ENCODE measurements at places on chromosomes 13 and 19.

GRCh38 chr19:18156841-18157464, 4.0 kb downstream of the PIK3R2 start:
- DNase-seq, result no peak

- no peak for DNase-seq
Measured at GRCh38 chr13:20294497-20294896, 62.4 kb upstream of the GJB6 start.

GRCh38 chr13:107730813-107731212, 484.5 kb downstream of the LIG4 start:
- DNase-seq, result no peak

- DNase-seq, result no peak
Measured at GRCh38 chr13:95279016-95279415, 22.2 kb downstream of the ABCC4 start.

DNA sequence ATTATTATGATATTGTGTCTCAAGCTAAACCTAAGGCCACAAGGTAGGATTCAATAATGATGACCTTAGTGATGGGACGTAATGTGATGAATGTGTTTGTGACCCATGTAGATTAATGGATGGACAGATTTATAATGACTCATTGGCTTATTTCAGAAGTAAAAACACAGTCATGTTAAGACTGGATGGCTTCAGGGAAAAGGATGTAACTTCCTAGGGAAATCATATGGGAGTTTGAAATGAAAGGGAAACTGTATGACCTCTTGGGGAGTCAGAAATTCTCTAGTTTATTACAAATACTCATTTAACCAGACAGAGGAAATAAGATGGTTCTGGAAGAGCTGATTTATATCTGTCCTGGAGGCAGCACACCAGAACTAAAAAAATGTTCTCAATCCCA, 2.9 kb downstream of the EDNRB start:
- no peak for DNase-seq

- no peak for DNase-seq
Measured at GRCh38 chr19:38386971-38387549, 774 bp downstream of the GGN start.

DNA sequence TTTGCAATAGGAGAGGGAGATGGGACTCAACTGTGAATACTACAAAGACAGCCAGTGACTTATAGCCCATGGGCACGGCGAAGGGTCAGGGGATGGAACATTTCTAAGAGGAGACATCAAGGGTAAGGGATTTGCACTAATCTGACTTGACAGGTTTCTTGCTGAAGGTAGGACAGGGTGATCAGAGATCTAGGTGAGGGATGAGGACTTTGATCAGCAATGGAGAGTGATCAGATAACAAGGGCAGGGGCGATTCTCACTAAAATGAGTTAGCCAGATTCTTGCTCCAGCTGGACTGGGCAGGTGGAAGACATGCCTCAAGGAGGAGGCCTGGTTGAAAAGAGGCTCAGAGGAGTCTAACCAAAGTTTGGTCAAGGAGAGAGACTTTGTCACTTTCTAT, 209.2 kb downstream of the SLC7A1 start:
- no peak for DNase-seq

DNA sequence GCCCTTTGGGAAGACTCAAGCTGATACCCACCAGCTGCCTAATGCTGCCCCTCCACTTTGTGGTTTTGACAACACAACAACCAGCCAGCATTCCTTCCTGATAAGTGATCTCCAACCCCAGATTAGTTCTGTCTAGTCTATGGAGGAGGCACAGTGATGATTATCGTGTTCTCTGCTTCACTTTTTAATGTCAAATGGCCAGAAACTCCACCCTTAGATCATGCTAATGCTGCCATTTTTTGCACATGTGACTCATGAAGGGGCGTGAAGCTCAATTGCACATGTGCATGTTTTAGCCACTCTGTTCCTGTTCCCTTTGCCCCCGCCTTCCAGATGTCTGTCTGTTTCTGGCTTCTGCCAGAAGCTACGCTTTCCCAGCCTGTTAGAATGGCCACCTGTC, 199.8 kb downstream of the COG6 start:
- DNase-seq, result no peak

- DNase-seq, result no peak
Measured at GRCh38 chr13:34577051-34577450, 365.0 kb upstream of the NBEA start.

DNA sequence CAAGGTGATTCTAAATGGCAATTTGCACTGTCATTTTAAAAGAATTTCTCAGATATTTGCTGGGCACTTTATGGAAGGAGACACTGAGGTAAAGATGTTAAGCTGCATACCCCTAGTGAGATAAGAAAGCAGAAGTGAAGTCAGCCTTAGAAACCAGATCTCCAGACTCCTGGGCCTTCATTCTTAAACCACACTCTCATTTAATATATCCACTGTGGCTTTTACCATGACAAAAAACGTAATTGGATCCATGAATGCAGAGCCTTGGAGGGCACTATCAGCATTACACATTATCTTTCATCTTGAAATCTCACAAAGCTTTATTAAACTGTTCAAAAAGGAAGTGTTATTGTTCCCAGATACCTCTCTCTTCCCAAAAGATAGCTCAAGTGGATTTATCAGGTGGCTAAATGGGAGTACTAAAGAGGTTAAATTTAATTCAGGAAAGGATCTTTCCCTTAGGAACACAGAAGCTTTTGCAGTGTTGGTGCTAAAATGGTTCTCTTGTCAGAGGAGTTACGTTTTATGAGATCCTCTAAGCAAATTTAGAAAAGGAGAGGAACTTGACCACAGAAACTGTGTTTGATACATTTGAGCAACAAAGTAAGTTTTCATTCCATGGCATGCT, 1060.4 kb downstream of the EFNB2 start:
- no peak for DNase-seq

GRCh38 chr19:4678881-4679790, 9.0 kb upstream of the MYDGF start:
- no peak for DNase-seq

- DNase-seq, result no peak
Measured at GRCh38 chr19:34989298-34989697, 10.8 kb upstream of the GRAMD1A start.

DNA sequence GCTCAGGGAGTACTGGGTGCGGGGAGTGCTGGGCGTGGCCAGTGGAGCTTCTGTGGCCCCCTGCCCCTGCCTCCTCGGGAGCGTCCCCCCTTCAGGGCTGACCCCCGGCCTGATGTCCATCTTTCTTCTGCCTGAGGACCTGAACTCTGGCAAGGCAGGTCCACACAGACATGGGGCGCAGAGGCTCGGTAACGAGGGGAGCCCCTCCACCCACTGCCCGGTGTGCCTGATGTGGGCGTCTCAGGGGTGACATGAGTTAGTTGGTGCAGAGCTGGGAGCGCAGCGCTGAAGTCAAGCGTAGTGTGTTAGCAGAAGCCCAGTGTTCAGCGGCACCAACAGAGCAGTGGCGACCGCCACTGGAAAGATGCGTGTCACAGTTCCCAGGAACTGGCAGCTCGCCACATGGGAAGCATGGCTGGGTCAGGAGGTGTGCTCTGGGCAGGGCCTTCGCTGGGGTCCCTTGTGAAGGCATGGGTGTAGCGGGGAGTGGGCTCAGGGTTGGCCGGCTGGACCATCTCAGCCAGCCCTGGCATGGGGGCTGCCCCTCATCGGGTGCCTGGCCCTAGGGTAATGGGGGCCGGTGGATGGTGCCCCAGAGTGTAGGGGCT, 11.5 kb downstream of the THOP1 start:
- DNase-seq, result no peak

GRCh38 chr19:14463747-14464146, 11.4 kb downstream of the PTGER1 start:
- DNase-seq, result no peak

DNA sequence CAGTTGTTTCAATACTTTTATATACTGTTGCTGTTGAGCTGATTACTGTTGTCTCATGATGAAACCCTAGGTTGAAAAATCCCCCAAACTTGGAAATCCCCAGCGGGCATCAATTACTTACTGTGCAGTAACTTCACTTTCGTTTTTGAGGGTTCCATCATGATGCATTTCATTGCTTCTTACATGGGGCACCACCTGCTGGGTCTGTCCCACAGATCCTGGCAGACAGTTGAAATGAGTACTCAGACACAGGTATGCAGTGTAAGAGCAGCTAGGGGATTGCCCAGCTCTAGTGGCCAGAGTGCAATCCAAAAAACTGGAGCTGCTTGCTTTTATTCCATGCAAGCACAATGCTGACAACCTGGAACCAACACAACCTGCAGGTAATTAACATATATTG, 132.5 kb upstream of the ZNF91 start:
- no peak for DNase-seq

GRCh38 chr19:30559446-30559845, 187.3 kb downstream of the ZNF536 start:
- no peak for DNase-seq

GRCh38 chr19:40191836-40192646, 815 bp downstream of the MAP3K10 start:
- no peak for DNase-seq

DNA sequence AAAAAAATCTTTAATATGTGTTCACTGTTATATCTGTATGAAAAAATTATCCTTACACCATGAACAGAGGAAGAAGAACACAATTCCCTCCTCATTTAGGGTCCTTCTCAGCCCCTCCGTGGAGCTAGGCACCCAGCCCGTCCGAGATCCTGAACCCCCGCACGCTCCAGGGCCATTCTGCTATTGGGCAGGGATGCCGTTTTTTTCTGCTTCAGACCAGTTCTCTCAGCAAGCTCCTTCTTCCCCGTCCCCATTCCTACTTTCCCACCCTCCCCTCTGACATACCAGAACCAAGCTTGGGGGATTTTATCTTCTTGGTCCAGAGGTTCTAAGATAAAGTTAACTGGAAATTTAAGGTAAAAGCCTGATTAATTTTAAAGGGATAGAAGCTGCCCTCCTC, 36.2 kb downstream of the ATP12A start:
- DNase-seq, result no peak

- no peak for DNase-seq
Measured at GRCh38 chr13:103671547-103671946, 605.3 kb upstream of the SLC10A2 start.

DNA sequence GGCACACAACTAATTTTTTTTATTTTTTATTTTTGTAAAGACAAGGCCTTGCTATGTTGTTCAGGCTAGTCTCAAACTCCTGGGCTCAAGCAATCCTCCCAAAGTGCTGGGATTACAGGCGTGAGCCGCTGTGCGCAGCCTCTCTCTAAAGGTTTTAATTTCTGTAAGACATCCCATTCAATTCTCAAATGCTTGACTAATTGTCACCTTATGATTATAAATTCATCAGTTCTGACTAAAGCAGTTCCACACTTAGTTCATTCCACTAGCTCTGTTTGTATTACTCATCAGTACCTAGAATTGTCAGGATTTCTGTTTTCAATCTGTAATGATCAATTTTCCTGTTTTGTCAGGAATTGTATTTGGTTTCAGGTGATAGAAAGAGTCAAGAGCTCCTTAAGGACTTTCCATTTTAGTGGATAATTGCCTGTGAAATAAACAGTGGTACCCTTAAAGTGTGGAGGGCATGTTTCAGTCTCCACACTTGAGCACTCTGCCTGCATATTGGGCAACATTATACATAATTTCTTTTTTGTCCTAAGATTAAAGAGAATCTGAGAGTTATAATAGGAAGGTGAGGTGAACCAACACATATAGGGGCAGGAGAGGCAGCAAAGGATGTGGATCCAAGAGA, 27.6 kb downstream of the GPALPP1 start:
- no peak for DNase-seq

DNA sequence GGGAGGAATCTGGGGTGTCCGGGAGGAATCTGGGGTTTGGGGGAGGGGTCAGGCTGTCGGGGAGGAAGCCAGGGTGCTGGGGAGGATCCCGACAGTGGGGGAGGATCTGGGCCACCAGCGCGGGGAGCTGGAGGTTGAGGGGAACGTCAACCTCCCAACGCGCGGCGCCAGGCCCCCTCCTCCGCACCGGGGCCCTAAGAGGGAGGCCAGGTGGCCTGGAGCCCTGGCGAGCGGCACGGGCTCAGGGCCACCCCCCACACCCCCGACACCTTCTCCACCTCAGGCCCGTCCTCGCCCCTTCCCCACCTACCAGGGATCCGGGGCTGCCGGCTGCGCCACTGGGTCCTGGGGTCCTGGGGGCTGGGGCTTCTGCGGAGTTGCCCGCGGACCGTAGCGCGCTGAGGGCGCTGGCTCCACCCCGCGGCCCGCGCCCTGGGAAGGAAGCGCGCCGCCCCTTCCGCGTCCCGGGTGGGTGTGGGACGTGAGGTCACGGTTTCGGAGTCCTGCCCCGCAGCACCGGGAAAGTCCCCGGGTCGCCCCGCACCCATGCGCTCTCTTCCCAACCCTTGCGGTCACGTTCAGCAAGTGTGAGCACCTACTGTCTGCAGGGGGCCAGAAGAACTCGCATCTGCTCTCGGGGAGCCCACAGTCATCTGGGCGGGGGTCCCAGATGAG, at the start of gene TICAM1:
Gene TICAM1, minus strand, starts transcription at position 409 of the 675 bp plus-strand sequence. CDS start 13,335 bp downstream, outside the sequence.
- peak; percentile 93 for DNase-seq

GRCh38 chr19:42468273-42468796, 25.6 kb upstream of the CXCL17 start:
- peak; percentile 0 for DNase-seq

GRCh38 chr13:93522501-93522900, 295.9 kb downstream of the GPC6 start:
- DNase-seq, result no peak

- DNase-seq, result no peak
Measured at GRCh38 chr13:41641429-41641828, 184.1 kb downstream of the RGCC start.

Measured in natural killer cell treated with Interleukin-12 subunit alpha and Interleukin-12 subunit beta and Interleukin-15 and Interleukin-18, amount 100 ng/mL, for 72 hours (primary cell).